NCI-H187 (cell line): ENCODE measurements at places on chromosomes 6 and 20.

DNA sequence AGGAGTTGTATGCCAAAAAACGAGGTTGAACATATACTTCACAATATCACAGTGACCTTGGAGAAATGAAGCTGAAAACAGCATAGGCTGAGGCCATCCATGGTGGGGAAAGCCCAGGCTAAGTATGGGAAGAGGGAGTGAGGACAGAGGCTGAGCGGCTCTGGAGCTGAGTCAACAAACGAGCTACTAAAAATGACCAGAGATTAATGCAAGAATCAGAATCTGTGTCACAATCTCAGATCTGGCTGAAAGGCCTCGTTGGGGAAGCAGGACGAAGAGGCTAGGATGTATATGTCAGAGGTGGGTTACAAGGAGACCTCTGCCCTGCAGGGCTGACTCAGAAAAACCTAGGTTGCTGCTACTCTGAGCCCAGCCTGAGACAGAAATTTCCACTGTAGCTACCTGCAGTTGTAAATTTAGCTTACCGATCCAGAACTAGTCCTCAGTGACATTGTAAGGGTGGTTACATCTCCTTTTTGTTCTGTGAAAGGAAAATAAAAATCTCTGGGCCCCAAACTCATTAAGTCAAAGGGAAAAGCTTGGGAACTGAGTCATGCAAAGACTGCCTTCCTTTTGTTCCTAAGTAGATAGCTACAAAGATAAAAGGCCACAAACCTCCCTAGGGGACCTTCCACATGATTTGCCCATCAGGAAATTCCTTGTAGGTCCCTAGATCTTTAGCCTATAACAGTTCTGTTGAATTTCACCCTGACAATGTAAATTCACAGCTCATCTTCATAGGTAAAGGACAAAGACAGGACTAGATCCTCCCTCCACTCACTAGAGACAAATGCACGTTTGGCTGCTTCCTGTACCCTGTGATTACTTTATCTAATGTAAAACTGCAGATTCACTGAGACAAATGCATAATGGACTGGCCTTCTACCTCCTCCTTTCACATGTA, 8.5 kb upstream of the TUBB2A start:
- DNase-seq, result no peak

DNA sequence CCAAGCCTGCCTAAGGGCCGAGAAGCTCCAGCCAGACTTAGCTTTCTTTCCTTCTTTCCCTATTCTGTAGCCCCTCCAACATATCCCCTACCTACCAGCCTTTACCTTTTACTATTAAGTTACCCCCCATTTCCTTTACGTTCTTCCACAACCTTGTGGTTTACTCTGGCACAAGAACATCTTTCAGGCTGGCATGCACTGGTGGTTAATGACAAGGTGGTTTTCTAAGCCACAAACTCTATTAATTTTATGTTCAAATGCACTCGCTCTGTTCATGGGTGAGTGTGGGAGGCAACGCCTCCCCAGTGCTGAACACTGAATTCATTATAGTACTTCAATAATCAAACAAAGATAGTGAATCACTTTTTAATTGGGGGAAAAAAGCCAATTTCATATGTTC, 64.4 kb downstream of the TRERF1 start:
- DNase-seq, result no peak

DNA sequence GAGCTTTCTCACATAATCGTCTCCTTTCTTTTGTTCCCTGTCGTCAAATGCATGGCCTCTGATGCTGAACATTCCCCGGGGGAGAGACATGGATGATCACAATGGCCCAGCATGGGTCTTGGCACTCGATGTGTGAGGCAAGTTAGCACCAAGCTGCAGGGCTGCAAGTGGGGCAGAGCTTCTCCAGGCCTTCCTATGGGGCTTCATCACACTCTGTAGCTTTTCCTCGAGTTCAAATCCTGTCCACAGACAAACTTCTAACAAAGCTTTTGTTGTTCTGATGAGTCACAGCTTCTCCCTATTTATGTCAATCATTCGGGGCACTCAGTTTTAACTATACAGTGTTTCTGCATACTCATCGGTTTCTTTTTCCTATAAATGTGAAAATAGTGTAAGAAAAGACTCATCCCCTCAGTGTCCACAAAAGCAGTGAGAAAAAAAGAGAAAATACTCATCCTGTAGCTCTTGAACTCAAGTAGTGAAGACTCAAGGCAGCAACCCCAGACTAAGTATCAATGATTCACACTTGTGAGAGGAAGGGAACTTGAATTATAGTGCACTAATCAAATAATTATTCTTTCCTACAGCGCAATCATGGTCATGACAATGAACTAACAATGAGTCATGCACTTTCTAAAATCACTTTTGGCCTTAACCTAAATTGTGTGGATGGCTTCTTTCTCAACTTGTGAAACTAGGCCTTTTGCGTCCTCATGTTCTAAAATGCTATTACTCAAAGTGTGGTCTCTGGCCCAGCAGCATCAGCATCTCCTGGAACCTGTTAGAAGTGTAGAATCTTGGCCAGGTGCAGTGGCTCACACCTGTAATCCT, 68.4 kb upstream of the NOX3 start:
- DNase-seq, result no peak

DNA sequence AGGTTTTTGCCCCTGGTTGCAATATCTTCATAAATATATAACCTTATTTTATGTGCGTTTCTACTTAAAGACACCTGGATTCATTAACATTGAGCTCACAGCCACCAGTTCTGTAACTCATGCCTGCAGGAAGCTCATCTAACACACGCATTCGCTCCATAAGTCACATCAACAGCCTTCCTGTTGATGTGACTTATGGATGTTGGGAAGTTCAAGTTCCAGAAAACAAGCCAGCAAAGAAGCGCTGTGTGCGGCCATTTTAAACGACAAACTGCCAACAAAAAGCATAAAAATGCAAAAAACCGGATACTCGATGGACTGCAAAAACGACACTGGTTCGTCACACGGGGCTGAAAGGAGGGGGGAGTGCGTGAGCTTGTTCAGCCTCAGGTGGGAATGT, 77.9 kb upstream of the NFATC2 start:
- no peak for DNase-seq

DNA sequence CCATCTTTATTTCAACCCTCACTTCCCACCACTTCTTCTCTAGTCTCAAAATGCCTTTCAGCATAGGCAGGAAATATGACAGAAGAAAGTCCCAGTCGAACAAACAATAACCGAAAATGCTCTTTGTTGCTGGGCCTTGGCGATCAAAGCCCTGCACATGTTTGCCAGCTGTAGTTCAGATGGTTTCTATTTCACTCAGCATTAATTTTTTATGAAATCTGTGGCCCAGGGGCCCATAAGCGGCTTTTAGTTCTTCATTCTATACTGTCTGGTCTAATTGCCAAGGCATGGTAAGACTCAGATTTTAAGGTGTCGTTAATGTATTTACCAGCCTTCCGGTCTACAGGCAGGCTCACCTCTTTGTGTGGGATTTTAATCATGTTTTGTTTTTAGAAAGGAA, 10.9 kb upstream of the F13A1 start:
- DNase-seq, result no peak

GRCh38 chr6:97203343-97203742, 79.7 kb downstream of the MMS22L start:
- DNase-seq, result no peak

DNA sequence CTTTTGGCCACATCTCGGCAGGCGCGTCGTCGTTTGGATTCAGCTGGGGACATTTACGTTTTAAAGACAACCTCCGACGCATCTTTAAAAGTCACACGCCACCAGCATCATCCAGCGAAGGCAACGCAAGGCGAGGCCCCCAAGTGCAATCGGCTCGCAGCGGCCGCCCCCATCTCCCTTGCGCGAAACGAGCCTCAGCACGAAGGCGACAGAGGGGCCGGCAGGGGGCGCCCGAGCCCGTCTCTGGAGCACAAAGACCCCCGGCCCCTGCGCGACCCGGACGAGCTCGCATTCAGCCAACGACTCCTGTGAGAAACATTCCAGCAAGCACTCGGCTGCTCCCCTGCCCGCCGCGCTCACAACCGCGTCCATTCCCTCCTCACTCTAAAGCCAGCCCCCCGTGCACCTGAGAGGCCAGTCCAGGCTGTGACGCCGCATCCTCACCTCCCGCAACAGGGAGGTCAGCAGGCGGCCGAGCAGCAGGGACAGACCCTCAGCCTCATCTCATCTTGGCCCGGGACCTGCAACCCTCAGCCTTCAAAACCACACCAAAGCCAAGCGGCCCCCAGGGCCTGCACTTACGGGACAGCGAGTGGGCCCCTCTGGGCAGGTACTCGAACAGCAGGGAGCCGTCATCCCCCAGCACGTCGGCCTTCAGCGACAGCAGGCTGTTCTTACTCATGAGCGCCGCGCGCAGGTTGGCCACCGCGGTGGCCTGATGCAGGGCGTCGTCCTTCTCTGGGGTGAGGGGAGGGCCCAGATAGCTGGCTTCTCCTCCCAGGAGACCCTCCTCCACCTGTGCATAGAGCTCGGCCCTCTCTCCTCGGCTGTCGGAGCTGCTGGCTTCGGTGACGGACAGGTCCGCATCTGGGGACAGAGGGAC, 35.8 kb downstream of the SLC2A4RG start:
- no peak for DNase-seq
